CD4-positive, alpha-beta T cell treated with Interleukin-15 for 4 hours (primary cell): ENCODE measurements at places on chromosomes 1 and 21.

- no peak for DNase-seq
Measured at GRCh38 chr1:27135541-27136235, 19.2 kb downstream of the SLC9A1 start.

- peak; percentile 88 for DNase-seq
Measured at GRCh38 chr1:151311589-151312331, 15.5 kb downstream of the PI4KB start.

DNA sequence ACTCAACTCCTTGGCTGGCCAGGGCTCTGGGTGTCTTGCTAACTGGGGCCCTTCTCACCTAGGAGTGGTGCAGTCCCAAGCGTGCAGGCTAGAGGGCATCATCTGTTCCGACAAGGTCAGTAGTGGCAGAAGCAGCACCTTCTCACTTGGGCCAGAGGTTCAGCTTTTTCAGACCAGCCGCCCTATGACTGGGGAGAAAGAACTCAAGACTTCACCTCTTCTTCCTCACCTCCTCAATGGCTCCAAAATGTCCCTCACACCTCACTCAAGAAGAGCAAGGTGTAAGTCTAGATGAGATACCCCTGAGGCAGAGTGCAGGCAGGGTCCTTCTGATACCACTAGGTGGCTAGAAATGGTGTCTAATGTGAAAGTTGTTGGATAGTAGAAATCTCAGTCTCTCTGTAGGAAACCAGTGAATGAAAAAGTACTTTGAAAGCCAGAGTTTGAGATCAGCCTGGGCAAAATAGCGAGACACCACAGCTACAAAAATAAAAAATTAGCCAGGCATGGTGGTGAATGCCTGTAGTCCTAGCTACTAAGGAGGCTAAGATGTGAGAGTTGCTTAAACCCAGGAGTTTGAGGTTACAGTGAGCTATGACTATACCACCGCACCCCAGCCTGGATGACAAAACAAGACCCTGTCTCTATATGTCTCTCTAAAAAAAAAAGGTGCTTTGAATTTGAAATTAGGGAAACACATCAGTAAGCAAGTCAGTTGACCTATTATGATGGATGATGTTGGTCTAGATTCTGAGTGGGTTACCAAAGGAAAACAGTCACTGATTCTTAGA, 8.6 kb upstream of the IL20 start:
- DNase-seq, result peak; percentile 12

DNA sequence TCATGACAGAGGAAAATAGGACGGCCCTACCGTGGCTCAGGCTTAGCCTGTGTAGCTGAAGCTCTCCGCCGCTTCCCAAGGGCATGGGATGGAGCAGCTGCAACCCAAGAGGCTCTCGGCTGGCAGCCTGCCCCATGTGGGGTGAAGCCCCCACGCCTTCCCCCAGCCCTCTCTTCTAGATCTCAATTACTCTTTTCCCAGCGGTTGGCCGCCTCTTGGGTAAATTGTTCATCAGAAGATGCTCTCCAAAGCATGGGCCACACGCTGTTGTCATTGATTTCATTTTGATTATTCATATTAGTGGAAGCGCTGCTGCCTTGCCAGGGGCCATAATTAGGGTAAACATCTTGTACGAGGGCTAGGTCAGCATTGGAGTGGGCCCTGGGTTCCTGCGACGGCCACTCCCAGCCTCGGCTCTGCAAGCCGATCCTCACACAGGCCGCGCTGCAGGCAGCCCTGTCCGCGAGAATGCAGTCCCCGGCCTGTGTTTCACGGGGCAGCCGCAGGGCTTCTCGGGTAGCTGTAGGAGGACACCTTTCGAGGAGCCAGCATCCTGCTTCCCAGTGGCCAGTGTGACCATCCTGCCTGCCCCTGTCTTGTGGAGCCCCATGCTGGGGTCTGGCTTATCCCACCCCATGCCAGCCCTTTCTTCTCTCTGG, 114.4 kb upstream of the VAMP3 start:
- no peak for DNase-seq

DNA sequence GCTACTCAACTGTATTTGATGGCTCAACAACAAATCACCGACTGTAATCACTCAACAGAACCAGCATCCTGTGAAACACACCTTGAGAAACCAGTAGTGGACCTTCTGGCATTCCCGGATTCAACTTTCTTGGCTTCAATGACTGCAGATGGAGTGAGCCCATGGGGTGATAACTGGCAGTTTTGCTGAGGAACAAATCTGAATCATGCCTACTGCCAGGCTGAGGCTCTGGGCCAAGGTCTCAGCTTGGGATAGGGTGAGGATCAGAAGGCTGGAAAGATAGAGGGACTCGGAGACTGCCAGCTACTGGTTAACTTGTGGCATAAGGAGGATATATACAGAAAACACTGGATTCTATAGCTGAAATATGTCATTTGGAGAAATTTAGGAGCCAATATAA, 63.5 kb upstream of the DIRAS3 start:
- no peak for DNase-seq

DNA sequence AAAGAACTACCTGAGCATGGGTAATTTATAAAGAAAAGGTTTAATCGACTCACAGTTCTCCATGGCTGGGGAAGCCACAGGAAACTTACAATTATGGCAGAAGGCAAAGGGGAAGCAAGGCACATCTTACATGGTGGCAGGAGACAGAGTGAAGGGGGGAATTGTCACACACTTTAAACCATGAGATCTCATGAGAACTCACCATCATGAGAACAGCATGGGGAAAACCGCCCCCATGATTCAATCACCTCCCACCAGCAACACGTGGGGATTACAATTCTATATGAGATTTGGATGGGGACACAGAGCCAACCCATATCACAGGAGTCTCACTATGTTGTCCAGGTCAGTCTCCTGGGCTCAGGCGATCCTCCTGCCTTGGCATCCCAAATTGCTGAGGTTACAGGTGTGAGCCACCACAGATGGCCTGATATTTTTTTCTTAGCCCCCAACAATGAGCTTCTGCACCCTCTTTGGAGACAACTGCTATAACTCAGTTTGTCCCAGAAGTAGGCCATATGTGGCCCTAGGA, 22.5 kb upstream of the MORC3 start:
- DNase-seq, result no peak

DNA sequence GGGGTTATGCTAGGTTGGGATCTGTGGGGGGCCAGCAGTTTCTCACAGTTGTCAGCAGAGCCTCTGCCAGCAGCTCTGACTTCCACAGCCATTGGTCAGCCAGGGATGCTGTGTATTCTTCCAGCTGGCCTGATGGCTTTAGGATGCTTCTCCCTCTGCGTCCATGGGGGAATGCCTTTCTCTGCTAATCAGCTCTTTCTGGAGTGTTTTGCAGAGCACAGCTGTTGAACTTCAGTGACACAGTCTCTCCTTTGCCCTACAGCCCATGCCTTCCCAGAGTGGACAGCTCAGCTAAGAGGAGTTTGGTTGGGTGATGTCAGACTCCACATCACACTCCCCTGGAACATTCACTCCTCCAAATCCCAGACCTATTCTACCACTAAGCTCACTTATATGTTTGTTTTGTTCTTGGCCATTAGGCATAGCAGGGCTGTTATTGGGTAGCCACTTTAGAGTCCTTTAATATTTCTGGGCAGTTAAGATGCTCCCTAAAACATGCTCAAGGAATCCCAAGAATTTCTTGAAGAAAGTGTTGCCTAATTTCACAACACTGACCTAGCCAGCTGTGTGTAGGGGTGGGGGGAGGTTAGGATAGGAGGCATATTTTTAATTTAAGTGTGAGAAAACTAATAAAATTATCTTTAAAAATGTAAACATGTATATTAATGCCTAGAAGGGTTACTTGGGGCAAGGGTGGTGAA, 75.3 kb upstream of the KIAA0040 start:
- no peak for DNase-seq
